Stimulated activated CD8-positive, alpha-beta memory T cell treated with anti-CD3 and anti-CD28 coated beads, Interleukin-7, amount 100 ng/mL, for 48 hours (primary cell): ENCODE measurements at places on chromosomes 5 and 9.

- DNase-seq, result no peak
Measured at GRCh38 chr9:115969096-115969495, 184.5 kb upstream of the PAPPA start.

DNA sequence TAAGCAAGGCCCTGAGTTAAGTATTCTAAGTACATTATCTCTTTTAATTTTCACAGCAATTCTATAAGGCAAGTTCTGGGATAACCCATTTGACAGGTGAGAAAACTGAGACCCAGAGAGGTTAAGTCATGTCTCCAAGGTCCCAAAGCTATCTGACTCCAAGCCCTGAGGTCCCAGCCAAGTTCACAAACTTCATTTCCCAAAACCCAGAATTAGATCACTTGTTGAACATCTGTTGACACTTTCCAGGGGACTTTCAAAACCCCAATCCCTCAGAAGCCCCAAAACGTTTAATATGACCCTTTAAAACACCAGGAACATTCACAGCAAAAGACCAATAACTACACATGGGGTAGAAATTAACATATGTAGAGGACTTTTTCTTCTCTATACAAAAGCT, 72.0 kb downstream of the SH3TC2 start:
- no peak for DNase-seq

- no peak for DNase-seq
Measured at GRCh38 chr9:122097679-122098315, 4.7 kb upstream of the TTLL11 start.

DNA sequence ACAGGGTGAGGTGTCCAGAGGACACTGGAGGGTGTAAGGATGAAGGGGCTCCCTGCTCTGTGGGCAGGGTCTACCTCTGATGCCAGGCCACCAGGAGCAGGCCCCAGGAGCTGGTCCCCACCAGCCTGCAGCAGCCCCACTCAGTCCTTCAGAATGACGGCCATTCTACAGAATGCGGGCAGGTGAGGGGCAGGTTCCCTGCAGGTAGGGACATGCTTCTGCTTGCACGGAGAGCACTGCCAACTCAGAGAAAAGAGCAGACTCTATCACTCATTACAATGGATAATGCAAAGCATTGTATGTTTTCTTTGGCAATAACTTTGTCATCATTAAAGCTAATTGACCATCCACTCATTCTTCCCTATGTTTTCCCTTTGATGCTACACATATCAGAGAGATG, 39.0 kb downstream of the DDX31 start:
- DNase-seq, result no peak

- DNase-seq, result no peak
Measured at GRCh38 chr5:11346336-11346735, 557.9 kb downstream of the CTNND2 start.

DNA sequence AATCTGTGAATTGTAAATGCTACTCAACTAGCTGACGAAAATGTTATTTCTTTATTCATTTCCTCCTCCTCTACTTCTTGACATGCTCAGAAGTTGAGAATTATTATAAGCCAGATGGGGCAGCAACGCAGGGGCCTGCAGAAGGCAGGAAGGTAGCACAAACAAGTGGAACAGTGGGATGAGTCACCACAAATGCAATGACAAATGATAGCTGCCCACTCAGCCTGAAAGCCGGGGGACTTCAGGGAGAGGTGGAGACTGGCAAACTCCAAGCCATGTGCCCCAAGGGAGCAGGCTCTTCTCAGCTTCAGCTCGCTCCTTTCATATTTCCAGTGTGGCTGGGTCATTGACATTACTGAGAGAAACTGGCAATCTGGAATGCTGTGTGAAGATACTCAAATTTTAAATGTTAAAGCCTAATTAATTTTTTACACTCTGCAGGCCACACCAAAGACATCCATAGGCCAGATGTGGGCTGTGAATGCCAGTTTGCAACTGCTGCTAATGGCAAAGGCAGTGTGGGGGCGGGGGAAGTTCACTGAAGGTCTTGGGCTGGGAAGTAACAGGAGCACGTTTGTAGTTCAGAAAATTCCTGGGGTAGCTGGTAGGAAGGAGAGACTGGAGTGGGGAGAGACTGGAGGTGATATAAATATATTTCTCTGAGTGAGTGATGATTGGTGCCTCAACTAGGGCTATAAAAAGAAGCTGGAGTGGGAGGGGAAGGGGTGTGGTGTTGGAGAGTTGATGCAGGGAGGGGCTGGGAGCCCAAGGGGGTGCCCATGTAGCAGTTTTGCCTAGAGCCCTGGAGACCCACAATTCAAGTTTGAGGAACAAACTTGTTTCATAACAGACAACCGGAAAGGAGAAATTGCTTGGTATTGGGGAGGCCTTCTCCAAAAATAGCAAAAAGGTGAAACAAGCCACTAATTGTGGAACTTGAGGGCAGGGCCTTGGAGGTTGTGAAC, 20.8 kb upstream of the ADRB2 start:
- no peak for DNase-seq

DNA sequence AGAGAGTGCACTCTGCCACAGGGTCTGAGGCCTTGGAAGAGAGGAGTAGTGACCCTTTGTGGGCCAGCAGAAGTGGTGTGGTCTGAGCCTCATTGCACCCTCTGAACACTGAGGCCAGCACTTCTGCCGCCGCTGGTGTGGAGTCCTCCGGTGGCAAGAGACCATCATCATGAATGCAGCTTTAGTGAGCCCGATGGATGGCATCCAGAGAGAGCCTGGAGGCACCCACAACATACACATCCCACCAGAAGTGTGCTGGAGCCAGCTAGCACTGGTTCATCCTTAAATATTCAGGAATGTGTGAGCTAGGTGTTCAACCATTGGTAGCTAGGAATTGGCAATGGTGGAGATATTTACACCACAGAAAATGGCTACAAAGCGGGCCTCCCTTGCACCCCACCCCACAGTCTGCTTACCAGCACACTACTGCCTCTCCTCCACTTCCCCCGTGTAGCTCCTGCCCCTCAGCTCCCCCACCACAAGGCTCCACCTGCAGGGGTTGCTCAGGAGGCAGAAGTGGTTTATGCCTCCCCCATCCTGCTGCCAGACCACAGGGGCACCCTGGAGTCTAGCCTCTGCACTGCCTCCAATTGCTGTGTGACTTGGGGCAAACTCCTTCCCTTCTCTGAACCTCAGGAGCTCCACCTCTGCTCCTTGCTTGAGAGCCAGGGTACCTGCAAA, 16.4 kb downstream of the SLC6A7 start:
- no peak for DNase-seq

DNA sequence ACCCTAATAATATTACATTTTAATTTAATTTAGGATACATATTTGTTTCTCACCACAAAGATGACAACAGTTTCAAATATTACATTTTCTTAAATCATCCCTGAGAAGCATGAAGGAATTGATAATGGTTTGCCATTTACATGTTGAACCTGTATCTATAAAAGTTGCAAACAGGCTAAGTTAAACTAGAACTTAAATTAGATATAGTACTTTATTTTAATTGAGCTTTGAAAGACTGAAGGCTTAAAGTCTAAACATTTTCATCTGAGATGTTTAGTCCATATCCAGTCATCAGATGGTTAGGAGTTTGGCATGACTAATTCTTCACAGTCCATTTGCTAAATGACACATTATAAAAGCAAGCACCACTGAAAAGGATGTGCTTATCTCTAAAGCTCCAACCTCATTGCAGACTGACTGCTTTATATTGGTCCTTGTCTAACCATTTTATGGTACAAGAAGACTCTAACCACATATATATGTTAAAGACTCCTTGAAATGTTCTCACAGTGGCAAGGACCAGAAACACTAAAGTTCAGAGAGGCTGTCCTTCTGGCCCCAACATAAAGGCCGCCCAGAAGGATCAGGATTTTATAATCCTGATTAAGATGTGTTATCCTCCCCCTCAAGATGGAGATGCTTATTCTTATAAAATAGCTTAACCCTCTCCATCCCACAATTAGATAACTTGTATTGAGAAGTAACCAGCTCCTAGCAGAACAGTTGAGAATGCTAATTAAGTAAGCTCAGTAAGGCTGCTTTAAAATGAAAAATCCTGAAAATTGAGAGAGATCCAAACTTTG, 25.8 kb downstream of the WNT8A start:
- no peak for DNase-seq

GRCh38 chr5:35477911-35478310, 139.8 kb upstream of the SPEF2 start:
- no peak for DNase-seq

GRCh38 chr9:127967151-127967809, 13.5 kb downstream of the EEIG1 start:
- DNase-seq, result no peak

- DNase-seq, result no peak
Measured at GRCh38 chr5:167049043-167049663, 1242.3 kb upstream of the WWC1 start.

GRCh38 chr9:80504601-80505230, 933.0 kb downstream of the TLE4 start:
- DNase-seq, result no peak

DNA sequence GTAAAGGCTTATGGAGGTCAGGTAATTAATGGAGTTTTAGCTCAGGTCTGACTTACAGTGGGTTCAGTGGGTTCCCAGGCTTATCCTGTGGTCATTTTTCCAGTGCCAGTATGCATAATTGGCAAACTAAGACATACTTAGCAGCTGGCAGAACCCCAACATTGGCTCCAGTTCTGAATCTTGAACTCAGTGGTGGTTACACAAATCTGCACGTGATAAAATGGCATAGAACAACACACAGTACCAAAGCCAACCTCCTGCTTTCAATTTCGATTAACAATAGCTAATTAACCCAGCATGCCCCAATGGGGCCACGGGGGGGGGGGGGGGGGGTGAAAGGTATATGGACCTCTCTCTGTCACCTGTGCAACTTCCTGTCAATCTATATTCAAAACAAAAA, 19.0 kb upstream of the BARX1 start:
- DNase-seq, result no peak

GRCh38 chr5:89948977-89949376, 460.6 kb downstream of the CETN3 start:
- DNase-seq, result no peak

DNA sequence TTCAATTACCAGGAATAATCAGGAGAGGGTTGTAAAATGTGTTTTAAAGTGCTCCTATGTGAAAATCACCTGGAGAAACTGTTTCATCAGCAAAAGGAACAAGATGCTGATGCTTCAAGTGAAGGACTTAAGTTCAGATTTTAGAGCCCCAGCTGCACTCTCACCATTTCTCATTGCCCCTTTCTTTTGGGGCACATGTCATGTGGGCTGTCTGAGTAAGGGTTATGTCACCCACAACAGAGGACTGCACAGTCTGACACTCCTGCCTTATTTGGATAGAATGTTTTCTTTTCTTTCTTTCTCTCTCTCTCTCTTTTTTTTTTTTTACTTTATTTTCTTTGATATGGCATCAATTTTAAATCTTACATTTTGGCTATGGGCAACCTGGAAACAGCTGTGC, 204.1 kb upstream of the EFNA5 start:
- DNase-seq, result no peak

DNA sequence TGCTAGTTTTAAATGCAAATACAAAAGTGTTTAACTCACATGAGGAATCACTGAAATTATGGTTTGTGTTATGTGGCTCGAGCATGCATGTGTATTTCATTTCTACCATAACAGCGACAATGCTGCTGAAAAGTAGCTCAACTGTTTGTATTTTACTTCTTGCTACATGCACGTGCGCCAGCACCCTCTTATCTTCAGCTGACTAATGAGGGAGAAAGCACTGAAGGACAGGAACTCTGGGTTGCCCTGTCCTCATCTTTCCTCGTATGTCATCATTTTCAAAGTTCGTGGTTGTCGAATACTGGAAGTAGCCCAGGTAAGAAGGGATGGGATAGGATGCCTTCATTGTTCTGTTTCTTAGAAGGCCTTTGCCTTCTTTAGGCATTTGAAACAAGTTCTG, 120.3 kb downstream of the SYK start:
- DNase-seq, result no peak

DNA sequence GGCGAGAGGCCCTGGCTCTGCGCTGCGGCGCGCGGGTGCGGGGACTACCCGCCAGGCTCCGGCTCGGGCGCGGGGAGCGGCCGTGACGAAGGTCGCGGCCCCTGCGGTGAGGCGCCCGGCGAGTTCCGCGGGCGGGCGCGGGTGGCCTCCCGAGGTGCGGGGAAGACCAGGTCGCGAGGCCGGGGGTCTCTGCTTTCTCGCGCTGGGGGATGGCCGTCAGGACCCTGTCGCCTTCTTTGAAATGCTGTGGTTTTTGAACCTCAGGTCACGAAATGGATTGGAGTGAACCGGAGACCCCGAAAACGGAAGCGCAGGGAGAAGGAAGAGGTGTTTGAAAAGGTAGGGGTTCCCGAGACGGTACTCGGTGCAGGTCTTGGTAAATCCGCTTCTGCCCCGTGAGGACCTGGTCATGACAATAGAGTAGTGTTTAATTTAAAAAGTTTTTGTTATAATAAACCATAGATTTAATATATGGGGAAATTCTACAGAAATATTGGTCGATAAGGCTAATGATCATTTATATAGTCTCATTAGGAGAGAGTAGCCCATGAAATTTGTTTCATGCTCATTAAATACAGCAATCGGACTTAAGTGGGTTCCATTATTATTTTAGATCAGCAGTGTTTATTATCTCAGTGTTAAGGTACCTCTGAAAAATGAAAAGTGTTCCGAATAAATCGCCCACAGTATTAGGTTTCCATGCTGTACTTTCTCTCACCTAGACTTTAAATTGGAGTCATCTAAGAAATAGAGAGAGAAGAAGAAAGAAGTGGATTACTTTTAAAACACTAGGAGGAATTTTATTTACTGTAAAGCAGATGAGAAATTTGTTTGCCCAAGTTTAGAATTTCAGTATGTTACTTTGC, 279.0 kb downstream of the AOPEP start:
- no peak for DNase-seq

GRCh38 chr9:103713631-103714030, 380.5 kb upstream of the SMC2 start:
- no peak for DNase-seq

DNA sequence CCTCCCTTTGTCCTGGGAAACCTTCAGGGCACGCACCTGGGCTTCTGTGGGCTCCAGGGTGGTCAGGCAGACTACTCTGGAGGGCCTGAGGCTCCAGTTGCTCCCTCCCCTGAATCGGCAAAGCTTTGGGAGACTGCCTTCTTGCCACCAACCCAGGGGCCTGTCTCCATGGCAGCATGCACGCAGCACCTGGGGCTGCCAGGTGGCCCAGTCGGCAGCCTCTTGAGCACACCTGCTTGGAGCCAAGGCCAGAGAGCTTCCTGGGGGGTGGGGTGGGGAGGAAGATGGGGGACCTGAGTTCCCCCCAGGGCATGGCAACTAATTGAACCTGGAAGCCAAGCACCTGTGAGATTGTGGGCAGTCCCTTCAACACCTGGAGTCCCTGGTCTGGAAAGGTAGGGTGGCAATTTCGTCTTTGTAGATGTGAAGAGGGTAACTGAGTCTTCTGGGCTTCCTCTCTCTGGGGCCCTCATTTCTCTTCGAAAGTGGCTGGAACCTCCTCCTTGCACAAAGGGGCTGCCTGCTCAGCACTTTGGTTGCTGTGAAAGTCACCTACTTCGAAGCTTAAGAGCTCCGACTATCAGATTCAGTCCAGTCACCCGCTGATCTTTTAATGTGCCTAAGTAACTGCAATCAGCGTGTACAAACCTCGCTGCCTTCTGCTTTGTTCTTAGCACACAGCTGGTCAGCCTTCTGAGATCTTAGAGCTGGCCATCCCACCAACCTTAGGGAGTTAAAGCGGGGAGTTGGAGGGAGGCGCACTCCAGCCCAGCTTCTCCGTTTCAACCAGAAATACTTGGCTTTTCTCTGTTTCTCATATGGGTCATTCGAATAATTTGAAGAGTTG, 4.0 kb downstream of the RNF183 start:
- DNase-seq, result no peak

GRCh38 chr5:96256795-96257470, 176.1 kb downstream of the PCSK1 start:
- DNase-seq, result no peak

- DNase-seq, result no peak
Measured at GRCh38 chr9:90070056-90070455, 465.2 kb downstream of the GADD45G start.
